ENCODE measurements at places on chromosomes 5 and 9.

- no peak for DNase-seq
Observed at GRCh38 chr9:27749838-27750237, 176.6 kb upstream of the C9orf72 start.

GRCh38 chr5:14767735-14768507 lies 103.4 kb downstream of the OTULIN start:
- DNase-seq: no peak

DNA sequence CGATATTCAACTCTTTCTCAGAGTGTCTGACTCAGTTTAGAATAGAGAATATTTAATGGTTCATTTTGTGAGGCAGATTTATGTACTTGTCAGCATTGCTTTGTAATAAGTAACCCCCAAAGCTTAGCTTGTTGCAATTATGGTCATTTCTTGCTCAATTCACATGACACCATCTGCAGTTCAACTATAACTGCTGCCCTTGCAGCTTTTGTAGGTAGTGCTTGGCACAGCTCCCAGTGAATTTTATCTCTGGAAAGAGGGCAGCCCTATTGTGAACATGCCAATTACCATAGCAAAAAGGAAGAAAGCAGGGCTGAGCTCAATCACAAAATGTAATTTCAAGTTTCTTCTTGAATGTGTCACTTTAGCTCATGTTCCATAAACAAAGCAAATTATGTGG lies 1587.7 kb upstream of the ACO1 start:
- no peak for DNase-seq

DNA sequence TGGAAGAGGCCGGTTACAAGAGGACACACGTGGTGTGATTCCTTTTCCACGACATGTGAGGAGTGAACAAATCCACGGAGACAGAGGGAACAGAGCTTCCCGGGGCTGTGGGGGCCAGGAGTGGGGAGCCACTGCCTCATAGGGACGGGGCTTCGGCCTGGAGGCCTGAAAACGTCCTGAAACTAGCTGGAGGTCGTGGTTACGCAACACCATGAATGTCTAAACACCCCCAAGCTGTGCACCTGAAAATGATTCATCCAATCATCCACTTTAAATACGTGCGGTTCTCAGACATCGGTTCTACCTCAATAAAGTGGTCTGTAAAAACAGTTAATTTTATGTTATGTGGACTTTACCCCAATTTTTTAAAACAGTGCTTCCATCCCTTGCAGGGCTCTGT lies 65.3 kb upstream of the PPP1R26 start:
- DNase-seq: no peak

- no peak for DNase-seq
Observed at GRCh38 chr5:74063821-74064220, 437.8 kb downstream of the ARHGEF28 start.

DNA sequence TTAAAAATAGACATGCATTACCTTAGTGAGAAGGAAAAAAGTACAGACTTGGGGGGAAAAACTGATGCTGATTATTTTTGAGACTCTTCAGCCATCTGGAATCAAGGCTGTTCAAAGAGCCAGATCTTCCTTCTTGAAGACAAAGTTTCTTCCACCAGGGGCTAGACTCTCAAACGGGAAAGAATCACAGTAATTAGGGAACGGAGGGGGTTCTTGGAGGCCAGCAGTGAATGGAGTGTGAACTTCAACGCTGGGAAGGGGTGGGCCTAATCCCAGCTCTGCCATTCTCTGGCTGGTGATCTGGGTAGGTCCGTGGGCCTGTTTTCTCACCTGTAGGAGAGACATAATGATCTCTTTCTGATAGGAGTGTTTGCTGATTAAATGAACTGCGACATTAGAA lies 21.1 kb upstream of the LHX2 start:
- no peak for DNase-seq

DNA sequence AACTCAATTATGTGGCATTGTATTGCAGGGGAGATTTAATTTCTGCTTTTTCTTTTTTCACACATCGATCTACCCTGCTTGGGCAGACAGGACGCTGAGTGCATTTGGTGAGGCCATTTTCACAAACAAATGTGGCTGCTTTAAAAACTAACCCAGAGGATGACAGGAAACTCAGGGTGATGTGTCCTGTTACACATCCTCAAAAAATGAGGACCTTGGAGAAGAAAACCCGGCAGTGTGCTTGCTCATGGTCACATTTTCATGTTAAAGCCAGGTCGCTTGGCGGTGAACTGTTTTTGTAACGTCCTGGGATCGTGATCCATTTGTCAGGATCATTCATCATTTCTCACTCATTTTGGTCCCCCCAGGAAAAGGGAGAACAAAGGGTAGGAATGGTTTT lies 478.3 kb upstream of the ADAMTS16 start:
- no peak for DNase-seq

- DNase-seq: no peak
Observed at GRCh38 chr5:148014276-148014675, 49.5 kb upstream of the SPINK5 start.

DNA sequence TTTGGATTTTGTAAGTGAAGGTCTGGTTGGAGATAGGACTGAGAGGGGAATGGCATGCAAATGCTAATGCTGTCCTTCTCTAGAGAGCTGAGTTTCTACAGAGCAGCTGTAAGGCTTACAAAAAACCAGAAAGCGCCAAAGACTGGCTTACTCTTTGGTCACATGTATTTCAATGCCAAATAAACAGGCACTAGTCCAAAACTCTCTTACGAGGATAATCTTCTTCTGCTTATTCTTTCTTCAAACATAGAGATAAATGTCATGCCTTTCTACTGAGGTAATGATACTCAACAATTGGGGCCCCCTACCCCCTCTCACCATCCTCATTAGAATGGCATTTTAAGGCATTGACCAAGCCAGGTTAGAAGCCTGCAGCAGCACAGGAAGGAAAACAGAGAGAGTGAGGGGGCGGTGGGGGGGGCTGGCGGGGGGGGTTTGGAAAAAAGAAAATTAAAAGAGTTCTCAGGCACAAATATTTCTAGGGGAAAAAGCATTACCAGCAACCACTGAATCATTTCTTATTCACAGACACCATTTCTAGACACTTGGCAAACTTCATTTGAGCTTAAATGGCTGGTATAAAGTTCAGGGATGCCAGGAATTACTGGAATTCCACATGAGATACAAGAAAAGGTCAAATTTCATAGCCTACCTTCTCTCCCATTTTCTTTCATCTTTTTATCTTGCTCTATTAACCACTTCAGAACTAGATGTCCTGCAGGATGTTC lies 34.0 kb downstream of the PUM3 start:
- DNase-seq: no peak

DNA sequence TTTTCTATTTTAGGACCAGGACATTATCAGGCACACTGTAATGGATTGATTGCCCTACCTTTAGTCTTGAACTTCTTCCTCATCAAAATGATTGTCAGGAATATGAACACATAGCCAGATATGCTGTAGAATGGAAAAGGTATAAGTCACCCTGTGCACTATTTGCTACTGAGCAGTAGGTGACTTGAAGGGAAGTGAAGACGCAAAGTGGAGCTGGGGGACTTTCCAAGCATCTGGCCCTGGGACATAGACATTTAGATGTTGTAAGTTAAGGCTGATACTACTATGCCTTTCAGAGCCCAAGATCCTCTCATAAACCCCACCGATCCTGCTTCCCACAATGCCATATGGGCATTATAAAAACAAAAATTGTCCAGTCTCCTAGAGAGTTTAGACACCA lies 174.5 kb downstream of the DOCK8 start:
- DNase-seq: no peak

DNA sequence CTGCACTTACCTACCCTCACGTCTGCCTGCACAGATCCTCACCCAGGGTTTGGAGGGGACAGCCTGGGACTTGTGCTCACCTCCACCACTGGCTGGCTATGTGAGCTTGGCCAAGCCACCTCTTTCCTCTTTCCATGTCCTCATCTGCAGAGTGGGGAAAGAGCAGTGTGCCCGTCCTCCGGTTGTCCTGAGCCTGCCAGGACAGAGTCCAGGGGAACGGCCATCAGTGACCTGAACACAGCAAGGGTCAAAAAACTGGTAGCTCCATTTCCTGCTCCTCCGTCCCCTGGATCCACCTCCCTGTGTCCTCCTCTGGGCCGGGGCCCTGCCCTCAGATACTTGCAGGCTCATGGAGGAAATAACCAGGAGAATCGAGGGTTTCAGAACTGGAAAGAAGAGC lies 187.7 kb downstream of the OLFM1 start:
- DNase-seq: no peak

- DNase-seq: no peak
Observed at GRCh38 chr9:14119694-14120514, 194.0 kb downstream of the NFIB start.

DNA sequence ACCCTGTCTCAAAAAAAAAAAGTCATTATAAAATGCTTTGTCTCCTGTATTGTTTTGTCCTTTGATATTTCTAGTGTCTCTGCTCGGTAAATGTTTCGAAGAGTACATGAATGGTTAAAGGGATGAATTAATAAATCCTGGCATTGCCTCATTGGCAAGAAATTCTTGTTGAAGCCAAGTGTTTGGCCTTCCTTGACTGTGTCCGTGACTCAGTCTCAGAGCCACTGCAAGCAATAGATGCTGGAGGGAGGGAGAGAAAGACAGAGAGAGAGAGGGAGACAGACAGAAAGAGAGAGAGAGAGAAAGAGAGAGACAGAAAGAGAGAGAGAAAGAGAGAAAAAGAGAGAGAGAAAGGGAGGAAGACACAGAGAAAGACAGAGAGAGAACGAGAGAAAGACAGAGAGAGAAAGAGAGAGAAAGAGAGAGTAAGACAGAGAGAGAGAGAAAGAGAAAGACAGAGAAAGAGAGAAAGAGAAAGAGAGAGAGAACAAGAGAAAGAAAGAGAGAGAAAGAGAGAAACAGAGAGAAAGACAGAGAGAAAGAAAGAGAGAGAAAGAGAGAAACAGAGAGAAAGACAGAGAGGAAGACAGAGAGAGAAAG lies 72.5 kb upstream of the RXRA start:
- DNase-seq: no peak

DNA sequence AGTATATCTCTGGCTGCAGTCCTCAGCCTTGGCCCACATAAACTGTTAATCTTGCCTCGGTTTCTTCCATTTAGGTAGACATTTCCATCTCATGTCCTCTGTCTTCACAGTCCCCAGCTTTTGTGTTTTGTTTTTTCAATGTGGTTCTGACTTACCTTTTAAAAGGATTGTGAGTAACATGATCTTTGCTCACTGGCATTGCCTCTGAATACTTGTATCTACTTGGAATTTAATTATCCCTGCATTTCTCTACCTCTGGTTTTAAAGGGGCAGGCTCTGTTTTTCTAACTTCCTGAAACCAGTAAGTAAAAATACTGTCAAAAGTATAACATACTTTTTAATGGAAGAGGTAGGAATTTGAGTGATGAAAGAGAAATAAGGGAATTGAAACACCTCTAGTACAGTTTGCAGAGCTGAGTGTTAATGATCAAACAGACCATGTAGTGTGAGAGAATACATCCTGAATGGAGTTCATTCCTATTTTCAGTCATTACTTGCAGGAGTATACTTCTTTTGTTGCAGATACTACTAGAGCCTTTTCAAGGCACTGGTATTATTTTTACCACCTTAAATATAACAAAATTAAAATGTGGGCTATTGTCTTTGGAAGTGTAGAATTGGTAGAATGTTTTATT lies 62.6 kb downstream of the MTREX start:
- DNase-seq: no peak

GRCh38 chr9:86752733-86753132 lies 194.6 kb downstream of the GAS1 start:
- no peak for DNase-seq

- DNase-seq: no peak
Observed at GRCh38 chr5:100797861-100798260, 105.2 kb downstream of the ST8SIA4 start.

DNA sequence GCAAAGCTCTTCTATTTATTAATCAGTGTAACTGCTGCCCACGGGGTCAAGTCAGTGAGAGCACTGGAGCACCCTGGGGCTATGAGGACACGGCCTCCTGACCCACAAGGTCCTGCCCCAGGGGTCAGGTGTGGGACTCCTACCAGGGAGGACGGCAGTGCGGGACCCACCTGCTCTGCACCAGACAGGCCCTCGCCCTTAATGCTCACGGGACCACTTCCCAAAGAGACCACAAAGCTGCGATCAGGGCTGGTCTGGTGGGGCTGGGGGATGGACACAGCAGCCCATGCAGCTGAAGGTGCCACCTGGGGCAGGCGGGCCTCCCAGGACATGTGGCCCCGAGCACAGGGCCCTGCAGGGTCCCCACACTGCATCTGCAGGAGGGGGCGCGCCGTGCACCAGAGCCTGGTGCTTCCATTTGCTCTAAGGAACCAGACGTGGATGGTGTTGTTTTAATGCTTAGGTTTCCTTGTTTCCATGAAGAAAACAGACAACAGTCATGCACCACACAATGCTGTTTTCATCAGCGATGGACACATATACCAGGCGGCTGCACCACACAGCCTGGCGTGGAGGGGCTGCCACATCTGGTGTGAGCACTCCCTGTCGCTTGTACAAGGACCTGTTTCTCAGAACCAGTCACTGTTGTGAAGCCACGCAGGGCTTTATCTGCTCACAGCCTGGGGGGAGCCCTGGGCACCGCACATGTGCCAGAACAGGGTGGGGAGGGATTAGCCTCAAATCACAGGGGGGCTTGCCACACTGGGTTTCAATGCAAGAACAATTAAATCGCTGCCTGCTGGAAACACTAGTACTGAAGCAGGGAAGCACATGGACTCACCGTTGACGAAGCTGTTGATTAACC lies 22.6 kb downstream of the CLPTM1L start:
- no peak for DNase-seq

- DNase-seq: no peak
Observed at GRCh38 chr5:96023518-96023917, 61.9 kb upstream of the ELL2 start.

GRCh38 chr9:20408513-20408912 lies 213.8 kb downstream of the MLLT3 start:
- no peak for DNase-seq

GRCh38 chr9:136308702-136309053 lies 4.8 kb upstream of the CCDC187 start:
- DNase-seq: no peak

GRCh38 chr9:123825342-123826060 lies 104.4 kb downstream of the DENND1A start:
- no peak for DNase-seq

DNA sequence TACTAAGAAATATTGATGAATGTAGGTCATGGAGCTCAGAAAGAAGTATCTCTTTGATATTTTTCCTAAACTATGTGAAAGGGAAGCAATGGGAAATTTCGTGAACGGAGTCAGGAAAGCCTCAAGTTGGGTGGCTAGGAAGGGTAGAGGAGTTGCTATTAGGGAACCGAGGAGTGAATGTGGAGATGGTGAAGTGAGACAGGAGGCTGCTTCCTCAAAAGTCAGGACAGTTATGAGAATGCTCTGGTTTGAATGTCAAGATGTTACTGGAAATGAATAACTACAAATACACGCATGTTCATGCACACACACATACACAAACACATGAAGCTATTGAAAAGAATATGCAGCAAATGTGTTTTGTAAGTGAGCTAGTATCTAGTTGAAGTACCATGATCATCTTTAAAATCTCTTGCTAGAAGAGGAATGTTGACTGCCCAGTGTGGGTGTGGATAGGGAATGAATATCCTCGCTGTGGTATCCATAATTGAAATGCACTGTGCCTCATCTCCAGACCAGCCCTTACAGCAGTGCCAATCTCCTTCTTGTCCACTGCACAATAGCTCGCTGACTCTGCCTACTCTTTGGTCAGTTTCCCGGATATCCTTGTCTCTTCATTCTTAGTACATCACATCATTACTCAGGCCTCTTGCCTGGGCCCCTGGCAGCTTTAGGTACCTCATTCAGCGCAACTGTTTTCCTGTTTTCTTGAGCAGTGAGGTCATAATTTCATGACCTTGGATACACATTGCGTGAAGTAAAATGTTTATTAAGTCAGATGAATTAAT lies 21.9 kb upstream of the PDCD1LG2 start:
- DNase-seq: no peak

GRCh38 chr9:99349870-99350269 lies 127.8 kb downstream of the SEC61B start:
- no peak for DNase-seq
